Renal cortical epithelial cell (primary cell): ENCODE measurements at places on chromosomes 5 and 9.

- DNase-seq, result peak; percentile 71
Observed at GRCh38 chr9:94213511-94214124, 45.5 kb upstream of the ZNF169 start.

- DNase-seq, result no peak
Observed at GRCh38 chr9:131724683-131725082, 15.2 kb downstream of the RAPGEF1 start.

- DNase-seq, result no peak
Observed at GRCh38 chr9:90256345-90256744, 386.3 kb downstream of the DIRAS2 start.

DNA sequence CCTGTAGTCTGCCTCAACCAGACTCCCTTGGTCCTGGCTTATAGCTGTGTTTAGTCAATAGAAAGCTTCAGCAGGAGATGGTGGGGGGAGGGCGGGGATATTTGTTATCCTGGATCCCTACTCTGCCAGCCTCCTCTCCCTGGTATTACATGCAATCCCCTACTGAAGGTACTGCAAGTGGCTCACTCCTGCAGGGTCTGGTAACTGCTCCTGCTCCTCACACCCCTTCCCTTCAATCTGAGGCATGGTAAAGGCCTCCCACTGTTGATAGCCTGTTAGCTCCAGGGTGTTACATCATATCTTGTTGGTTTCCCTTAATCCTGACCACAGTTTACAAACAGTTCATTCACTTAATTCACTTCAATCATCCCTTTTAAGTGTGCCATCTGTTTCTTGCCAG is 137.5 kb downstream of the AP3B1 start:
- DNase-seq, result no peak

DNA sequence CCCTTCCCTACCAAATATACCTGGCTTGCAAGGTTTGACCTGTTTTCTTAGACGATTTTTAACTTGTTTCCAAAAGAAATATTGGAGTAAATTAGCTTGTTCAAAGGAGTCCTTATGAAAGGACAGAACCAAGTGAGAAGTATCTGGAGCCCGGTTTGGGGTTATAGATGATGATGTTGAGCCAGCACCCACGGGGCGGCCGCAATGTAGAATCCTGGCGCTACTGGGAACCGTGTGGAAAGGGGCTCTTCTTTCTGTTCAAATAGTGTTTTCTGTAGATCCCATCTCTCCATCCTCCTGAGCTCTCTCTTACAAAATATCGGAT is 517 bp upstream of the EXOSC2 start:
- no peak for DNase-seq

- DNase-seq, result peak; percentile 37
Observed at GRCh38 chr5:43638546-43638945, 35.6 kb downstream of the NNT start.

DNA sequence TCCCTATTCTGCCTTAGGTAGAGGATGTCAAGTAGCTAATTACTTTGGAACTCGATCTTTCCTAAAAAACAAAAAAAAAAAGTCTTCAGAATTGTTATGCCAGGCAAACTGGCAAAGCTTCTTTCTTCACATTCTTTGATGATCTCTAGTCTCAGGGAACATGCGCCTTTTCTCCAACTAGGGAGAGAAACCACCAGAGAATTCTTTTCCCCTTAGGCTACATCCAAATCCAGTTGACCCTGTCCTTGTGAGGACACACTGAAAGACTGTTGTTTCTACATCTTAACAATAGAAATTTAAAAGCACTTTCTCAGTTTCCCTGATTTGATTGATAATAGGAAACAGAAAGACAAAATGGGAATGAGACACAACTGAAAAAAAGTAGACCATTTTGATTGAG is 94.7 kb upstream of the ITGA2 start:
- DNase-seq, result no peak

GRCh38 chr5:109328626-109329025 is 81.1 kb downstream of the PJA2 start:
- DNase-seq, result peak; percentile 41

DNA sequence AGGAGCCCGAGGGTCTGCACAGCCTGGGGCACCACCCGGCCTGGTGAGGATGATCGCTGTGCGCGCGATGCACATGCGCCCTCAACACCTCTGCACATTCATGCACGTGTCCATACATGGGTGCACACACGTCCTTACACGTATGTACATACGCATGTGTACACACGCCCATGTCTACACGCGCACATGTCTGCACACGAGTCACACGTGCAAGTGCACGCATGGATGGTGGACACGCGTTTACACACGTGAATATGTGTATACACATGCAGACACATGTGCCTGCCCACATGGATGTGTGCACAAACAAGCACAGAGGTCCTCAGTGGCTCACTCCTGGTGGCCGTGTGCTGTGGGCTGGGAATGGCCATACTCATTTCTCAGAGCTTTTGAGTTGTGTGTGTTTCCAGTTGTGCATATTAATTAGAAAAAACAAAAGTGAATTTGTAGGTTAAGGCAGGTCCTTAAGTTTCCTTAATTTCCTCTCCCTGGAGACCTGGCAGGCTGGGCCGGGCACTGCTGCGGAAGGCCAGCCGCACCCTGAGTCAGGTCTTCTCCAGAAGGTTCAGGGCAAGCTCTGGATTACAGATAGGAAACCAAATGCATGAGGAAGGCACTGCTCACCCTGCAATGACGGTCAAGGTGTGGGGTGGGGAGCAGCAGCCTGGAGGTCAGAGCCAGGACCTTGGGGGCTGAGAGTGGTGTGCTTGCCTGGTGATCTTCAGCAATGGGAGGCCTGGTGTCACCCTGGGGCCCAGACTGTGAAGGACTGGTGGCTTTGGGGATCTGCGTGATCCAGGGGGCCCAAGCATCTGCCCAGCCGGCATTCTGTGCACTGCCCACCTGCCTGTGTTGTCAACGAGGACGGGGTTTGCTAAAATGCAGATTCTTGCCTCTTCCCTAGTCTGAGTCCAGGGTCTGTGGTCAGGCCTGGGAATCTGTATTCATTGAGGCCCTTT is 1.3 kb upstream of the RNU6ATAC start:
- DNase-seq, result no peak

- DNase-seq, result no peak
Observed at GRCh38 chr5:14148483-14148882, 5.3 kb downstream of the TRIO start.

- DNase-seq, result peak; percentile 42
Observed at GRCh38 chr9:88692827-88693226, 157.8 kb downstream of the NXNL2 start.

DNA sequence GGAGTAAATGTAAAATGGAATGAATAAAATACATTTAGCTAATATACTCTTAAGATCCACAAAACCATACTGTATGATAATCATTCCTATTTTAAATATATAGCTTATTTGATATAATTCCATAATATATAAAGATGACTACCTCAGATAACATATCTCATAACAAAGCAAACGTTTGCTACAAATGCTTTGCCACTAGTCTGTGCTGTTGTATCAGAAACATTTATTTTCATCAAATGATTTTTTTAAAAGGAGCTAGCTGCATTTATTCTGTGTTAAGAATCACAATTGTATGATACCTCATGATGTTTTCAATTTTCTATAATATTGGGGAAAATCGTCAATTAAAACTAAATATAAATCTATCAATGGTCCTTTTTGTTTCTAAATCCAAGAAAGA is 567.2 kb downstream of the PTPRD start:
- DNase-seq, result peak; percentile 41

DNA sequence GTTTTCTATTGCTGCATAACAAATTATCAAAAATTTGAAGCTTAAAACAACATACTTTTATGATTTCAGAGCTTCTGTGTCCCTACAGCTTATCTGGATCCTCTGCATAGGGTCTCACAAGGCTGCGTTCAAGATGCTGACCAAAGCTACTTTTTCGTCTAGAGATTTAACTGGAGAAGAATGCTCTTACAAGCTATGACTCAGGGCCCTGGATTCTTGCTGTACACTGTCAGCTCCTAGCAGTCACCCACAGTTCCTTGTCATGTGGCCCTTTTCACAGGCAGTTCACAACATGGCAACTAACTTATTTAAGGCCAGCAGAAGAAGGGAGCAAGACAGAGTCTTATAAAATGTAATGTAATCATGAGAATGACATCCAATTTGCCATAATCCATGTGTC is 70.8 kb upstream of the FAM174A start:
- DNase-seq, result peak; percentile 76

DNA sequence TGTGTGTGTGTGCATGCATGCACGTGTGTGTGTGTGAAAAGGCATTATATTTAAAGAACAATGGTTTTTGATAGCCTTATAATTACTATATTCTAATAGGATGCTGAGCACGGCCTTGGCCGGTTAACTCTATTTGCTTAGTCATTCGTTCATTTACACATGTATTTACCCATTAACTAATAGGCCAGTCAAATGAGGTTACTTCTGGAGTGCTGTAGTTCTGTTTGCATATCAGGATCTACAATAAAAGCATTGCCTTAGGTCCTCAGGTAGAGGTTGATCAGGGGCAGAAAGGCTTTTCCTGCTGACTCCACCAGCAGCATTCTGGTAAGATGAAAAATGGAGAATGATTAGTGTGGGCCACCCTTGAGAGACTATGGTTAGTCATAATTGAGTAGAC is 219.0 kb downstream of the COMMD10 start:
- DNase-seq, result peak; percentile 90

GRCh38 chr9:1938135-1938534 is 77.0 kb upstream of the SMARCA2 start:
- DNase-seq, result no peak

DNA sequence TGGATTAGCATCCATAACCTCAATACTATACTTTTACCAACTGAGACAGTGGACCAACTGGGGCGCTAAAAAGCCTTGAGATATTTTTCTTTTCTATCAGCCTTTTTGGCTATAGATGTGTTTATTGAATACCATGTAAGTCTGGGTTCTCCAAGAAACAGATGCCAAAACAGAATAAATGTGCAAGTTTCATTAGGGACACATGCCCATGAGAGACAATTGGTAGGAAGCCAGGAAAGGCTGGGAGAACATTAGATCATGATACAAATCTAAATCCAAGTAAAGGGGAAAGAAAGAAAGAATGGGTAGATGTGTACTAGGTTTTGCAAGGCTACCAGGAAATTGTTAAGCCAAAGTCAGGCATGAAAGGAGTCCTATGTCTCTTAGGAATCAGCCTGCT is 152.5 kb downstream of the KCTD16 start:
- DNase-seq, result no peak

- DNase-seq, result no peak
Observed at GRCh38 chr9:136720251-136720897, 8.0 kb downstream of the DIPK1B start.

DNA sequence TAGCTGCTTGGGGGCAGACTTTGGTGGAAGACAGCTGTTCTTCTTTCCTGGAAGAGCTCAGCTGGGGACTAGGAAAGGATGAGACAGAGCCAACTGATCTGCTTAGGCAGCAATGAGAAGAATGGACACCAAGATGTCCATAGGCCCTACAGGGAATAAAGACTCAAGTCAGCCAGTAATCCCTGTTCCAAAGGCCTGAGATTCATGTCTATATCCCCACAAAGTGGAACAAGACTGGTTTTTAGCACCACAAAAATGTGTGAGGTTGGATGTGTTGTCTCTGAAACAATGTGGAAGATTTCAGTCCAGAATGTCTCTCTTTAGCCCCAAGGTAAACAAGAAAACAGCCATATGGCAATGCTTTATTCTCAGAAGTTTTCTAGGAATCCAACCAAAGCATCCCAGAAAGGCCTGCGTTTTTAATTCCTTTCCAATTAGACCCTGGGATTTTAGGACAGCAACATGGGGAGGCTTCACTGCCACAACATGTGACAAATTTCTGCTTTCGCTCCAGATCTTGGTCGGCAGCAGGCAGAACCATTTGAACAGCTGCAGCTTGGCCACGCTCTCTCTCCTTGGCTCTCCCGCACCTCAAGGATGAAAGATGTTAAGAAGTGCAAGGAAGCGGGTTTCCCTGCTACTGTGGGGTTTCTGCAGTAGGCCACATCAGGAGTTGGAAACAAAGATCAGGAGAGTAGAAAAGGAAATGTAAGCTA is 245.1 kb downstream of the FSTL4 start:
- no peak for DNase-seq
